NCI-H460 (cell line): ENCODE measurements at places on chromosomes 4 and X. TPM values are rescaled to one million over a fixed set of nuclear protein-coding genes. Genes with fewer than 3 reads are reported as not detected.

DNA sequence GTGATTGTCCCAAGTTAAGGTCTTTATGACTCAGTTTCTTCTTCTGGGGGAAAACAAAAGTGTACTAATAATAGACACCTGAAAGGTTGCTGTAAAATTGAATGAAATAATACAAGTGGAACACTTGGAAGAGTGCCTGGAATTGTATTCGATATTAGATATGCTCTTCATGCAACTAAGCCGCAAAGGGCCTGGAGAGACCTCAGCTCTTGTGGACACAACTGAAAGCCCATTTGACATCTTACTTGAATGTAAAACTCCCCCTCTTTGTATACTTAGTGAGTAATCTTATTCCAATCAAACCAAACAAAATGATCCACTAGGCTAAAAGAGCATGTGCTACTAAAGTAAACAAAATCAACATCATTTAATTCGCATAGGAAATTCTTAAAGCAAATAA lies 511 bp upstream of the MAP9 start:
- DNase-seq: no peak

DNA sequence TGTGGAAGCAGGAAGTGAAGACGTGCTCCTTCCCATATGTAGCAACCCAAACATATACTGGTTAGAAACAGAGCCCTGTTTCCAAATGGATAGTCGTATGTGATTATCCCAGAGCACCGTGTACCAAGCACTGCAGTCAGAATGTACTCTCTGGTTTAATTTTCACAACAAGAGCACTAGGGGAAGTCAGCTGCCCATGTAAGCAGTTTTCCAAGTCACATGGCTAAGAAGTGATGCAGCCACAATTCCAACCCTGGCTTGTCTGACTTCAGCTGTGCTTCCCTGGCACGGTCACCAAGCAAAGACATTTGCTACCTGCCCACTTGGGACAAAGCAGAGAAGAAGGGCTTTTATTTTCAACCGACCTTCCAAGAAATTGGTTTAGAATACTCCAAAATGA lies 28.2 kb upstream of the CEP135 start:
- no peak for DNase-seq

DNA sequence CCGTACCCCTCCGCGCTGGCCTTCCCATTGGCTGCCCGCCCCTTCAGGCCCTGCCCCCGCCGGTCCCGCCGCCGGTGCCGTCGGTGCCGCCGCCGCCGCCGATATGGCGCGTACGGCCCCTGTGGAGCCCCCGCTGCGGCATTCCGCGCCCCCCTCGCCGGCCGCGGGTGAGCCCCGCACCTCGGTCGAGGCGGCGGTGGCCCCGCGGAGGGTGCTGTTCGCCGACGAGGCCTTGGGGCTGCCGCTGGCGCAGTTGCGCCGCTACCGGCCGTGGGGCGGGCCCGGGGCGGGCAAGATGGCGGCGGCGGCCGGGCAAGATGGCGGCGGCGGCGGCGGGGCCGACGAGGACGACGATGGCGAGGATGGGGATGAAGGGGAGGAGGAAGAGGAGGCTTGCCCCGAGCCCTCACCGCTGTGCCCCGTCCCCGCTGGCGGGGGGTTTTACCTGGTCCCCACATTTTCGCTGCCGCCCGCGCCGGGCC lies at the start of gene PPP1R3F:
PPP1R3F (plus strand) TSS at position 27 of the 482 bp plus-strand sequence; CDS start at position 104, 77 bp downstream.
- no peak for DNase-seq

DNA sequence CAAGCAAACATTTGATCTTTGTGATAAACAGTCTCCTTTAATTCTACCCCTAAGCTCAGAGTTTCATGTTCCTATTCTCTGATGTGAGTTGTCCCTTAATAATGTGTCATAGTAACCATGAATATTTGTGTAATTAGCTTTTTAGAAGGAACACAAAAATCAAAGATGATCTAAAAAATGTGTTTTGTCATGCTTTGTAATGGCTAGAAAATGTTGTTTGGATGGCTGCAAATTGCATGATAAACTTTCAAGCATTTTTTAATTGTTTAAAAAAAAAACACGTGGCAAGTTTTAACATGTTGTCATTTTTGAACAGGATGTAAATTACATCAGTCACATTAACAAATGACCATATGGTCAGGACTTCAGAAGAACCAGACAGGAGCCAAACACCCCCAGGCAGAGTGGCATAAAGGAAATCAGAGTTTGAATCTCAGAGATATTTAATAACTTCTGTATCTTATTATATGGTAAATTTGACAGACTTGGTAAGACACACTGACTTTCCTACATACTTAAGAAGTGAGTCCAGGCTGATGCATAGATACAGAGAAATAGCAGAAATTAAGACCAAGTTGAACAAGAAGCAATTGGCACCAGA lies 223.9 kb upstream of the VEGFC start:
- no peak for DNase-seq

GRCh38 chr4:3287271-3287971 lies 5.4 kb upstream of the RGS12 start:
- DNase-seq: no peak

- no peak for DNase-seq
Observed at GRCh38 chr4:145511913-145512522, 30.4 kb downstream of the SMAD1 start.

DNA sequence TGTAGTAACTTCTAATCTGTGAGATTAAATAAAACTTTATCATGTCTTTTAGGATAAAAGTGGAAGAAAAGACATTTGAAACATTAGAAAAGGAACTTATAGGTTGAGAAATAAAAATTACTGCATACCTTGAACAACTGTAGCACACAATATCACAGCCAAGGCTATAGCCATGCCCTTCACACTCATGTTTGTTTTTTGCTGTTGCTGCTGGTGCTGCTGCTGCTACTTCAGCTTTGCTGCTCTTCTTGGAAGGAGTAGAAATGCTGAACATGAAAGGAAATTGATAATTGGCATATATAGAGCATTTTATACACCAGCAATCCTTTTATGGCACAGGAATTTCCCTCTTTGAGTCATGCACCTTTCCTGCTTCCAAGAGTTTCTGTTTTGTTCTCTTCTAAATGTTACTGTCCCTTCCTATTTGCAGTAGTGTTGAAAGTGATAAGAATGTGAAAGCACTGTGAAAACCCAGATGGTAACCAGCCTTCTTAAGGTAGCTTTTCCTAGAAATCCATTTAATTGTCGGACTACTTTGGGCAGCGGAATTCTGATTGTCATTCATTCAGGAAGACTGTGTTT lies at the start of gene CXCL11:
CXCL11 (minus strand) TSS at position 272 of the 582 bp plus-strand sequence; CDS start at position 189, 83 bp downstream.
- DNase-seq: no peak

DNA sequence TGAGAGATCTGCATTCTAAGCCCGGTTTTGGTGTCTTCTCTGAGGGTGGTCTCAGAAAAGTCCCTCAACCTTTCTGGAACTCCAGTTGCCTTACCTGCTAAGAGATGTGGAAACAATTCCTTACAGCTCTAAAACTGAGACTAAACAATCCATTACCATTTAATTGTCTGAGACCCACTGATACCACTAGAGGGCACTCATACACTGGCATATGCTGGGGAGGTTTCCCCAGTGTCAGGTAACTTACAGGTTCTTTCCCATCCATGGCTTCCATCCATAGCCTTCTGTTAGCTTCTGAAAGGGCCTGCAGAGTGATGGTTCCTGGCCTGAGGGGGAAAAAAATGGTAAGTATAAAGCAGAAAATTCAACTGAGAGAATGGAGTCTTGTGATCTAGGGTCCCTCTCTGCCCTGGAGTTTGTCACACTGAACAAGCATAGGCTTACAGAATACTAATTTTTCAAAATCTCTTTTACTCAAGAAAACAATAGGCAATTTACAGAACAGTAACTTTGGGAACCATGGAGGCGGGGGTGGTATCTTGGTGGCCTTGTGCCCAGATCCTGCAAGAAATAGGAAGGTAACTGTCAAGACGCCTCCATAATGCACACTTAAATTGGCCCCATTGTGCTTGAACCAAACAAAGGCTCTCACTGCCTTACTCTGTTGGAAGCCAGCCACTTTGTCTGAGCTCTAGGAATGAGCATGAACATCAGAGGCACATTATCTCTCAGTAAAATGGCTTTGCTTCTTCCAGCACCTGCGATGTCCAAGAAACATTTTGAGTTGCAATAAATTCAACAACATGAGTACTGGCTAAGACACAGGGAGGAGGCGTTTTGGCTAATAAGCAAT lies 236.1 kb downstream of the OPHN1 start:
- DNase-seq: peak; percentile 53

GRCh38 chr4:52659001-52659721 lies at the start of gene USP46:
USP46 (minus strand) TSS chr4:52659301; CDS start chr4:52659150, 151 bp downstream.
- peak; percentile 40 for DNase-seq

GRCh38 chrX:149433451-149433850 lies 71.7 kb downstream of the IDS start:
- DNase-seq: no peak

DNA sequence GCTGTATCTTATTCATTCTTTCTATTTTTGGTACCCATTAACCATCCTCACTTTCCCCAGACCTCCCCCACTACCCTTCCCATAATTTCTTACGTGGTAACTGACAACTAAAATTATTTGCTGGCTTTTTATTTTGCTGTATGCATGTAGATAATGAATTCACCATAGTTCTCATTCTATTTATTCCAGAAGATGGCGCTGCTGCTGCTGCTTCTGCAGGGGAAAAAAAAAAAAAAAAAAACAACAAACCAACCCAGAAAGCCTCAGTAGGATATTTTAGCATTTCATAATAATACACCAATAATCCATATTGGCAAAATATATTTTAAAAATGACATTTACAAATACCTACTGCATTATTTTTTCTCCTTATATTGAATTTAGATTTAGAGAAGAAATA lies 416.6 kb upstream of the MAGEB18 start:
- peak; percentile 26 for DNase-seq

GRCh38 chrX:290476-291166 lies 9.4 kb downstream of the PLCXD1 start:
- no peak for DNase-seq

GRCh38 chr4:101774807-101775206 lies 15.7 kb upstream of the BANK1 start:
- no peak for DNase-seq

DNA sequence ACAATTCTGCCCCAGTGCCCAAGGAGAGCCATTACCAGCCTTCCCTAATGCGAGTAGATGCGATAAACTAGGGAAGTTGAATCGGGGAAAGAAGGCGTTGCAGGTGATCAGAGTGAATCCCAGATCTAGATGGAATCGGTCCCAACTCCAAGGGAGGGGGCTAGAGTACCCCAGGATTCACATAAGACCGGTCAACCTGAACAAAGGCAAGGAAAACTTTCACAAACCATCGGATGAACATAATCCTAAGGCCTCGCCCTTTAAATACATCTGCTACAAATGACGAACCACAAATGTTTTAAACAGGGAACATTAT lies 11.2 kb upstream of the ZCCHC13 start:
- DNase-seq: no peak

DNA sequence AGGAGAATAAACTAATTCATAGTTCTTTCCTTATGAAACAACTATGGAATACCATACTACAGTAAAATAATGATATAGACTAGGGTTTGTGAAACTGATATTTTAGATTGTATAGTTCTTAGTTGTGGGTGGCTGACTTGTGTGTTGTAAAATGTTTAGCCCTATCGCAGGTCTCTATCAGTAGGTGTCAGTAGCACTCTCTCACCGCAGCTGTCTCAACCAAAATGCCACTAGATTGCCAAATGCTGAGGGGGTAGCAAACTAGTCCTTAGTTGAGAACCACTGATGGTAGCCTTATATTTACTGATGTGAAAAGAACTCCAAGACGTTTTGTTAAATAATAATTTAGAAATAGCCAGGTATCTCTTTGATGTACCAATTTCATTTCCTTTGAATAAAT lies 48.1 kb downstream of the RHOXF2B start:
- DNase-seq: no peak

- DNase-seq: no peak
Observed at GRCh38 chrX:84873176-84873575, 130.5 kb upstream of the APOOL start.

- no peak for DNase-seq
Observed at GRCh38 chr4:42636645-42636949, 20.3 kb downstream of the ATP8A1 start.

DNA sequence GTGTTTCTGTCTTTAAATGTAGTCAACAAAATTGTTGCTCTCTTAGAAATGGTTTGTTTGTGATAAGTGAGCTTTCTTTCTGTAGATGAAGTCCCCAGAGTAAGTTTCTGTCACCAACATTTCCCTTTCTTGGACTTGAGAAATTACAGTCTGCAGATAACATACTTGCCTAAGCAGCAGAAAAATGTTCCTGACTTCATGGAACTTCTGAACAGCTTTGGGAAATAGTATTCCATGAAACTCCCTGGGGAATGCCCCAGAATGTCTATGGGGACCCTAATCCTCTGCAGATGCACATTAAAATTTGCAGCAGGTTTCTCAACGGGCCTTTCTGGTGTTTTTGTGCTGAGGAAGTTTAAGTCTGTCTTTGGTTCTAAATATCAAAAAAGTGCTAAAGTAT lies 38.6 kb upstream of the NEIL3 start:
- DNase-seq: no peak

GRCh38 chr4:57172065-57172464 lies 61.9 kb upstream of the IGFBP7 start:
- DNase-seq: no peak

DNA sequence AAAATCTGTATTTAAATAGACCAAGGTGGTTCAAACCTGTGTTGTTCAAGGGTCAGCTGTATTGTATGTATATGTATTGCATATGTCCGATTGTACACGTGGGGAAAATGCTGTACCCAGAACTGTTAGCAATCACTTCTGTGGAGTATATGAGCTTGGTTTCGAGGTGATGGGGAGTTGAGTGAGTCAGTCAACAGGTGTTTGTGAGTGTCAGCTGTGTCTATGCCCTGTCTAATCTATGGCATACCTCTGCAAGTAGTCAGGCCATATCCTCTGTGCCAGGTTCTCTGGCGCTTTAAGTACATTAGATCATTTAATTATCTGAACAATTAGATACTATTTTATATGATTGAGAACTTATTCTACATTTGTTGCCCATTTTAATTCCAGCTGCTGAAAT lies 7.4 kb downstream of the ZRSR2 start:
- DNase-seq: no peak

EGFL6 gene
- not detected in 2 replicates for total RNA-seq

SLITRK2 gene
- total RNA-seq: 0.02 TPM in 1 of 2 replicates, not detected in the other

RAI2 gene
- total RNA-seq: not detected in 2 replicates

WNK3 gene
- 0.43 and 0.67 TPM in 2 replicates for total RNA-seq

IL9R gene
- 0.59 TPM in 1 of 2 replicates, not detected in the other for total RNA-seq

TMSB15C gene
- total RNA-seq: 5.0 and 6.0 TPM in 2 replicates

USP17L5 gene
- total RNA-seq: not detected in 2 replicates

KCTD8 gene
- 0.10 TPM in 1 of 2 replicates, not detected in the other for total RNA-seq

DCHS2 gene
- 0.12 TPM in 1 of 2 replicates, not detected in the other for total RNA-seq

METTL14 gene
- total RNA-seq: 8.7 and 8.8 TPM in 2 replicates

IL3RA gene
- total RNA-seq: 0.27 and 0.40 TPM in 2 replicates

RAB41 gene
- not detected in 2 replicates for total RNA-seq

PNMA5 gene
- total RNA-seq: not detected in 2 replicates

EGF gene
- 13.6 and 15.6 TPM in 2 replicates for total RNA-seq
